ENCODE measurements at places on chromosomes 6 and 20.

GRCh38 chr6:152636021-152636608, 1.0 kb downstream of the SYNE1 start:
- DNase-seq = peak; percentile 48

DNA sequence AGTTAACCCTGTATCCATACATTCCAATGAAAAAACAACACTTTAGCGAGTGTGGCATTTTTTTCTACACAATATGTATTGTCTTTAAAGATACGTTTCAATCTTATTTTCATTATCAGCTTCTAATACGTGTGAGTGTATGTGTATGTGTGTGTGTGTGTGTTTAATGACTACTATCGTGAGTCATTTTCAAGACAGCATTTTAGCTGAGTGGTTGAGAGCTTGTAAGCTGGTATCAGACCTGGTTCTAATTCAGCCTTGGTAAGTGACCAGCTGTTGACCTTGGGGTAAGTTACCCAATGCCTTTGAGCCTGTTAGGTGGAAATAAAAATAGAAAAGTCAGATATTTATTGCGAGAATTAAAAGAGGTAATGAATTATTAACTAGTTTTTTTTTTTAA, 320.0 kb upstream of the NT5E start:
- no peak for DNase-seq

DNA sequence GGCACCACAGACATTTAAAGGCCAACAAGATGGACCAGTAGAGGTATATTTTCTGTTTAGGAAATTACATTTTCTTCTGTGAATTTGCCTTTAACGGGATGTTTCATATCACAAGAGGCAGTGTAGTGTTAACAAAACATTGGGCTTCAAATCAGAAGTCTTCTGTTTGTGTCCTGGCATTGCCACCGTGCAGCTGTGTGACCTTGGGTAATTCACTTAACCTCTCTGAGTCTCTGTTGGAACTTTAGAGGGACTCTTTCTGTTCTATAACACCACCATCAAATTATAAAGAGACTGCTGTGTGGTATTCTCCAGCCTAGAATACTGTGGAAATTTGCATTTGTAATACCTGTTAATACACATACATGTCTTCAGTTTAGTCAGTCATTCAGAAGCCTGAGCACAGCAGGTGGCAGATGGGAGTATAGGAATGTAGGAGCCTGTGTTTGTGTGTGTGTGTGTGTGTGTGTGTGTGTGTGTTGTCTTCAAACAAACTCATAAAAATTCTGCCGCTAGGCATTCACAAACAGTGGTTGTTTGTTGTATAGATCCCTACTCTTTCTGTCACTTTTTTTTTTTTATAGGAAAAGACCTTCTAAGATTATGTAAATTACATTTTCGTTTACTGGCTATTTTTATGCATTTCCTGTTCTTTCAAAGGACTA, 22.6 kb downstream of the UST start:
- DNase-seq = no peak

- DNase-seq = no peak
Measured at GRCh38 chr6:12223383-12223782, 66.8 kb upstream of the EDN1 start.

GRCh38 chr6:30007132-30007764, 53.8 kb upstream of the POLR1H start:
- peak; percentile 85 for DNase-seq

DNA sequence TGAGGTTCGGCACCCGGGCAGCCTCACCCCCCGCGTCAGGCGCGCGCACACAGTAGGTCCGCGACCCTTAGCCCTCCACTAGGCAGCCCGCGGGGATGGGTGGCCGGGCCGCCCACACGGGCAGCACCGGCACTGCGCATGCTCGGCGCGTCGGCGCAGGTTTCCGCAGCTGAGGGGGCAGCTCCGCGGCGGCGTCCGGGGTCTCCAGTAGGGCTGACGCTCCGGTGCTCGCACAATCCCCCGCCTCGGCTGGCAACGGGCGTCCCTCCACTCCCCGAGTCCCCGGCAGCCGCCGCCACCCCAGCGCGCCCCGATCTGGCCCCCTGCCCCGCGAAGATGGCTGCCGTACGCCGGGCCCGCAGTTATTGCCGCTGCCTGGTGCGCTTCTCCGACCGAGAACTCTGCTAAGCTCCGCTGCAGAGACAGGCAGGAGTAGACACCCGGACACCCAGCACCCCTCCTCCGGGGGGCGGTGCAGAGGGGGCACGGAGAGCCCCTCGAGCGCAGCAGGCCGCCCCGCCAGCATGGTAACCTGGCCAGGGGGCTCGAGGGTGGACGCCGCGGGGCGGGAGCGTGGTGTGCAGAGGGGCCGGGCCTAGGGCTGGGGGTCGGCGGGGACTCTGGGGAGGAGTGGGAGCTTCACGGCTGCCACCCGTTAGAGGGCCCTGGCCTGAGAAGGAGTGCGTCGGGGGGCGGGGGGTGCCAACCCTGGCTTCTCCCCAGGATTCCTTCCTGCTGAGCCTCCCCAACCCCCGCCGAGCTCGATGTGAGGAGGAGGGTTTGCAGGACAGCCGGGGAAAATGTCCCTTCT, at the start of gene FBXO9:
Gene FBXO9 (plus strand): TSS at position 139 of the 811 bp plus-strand sequence. CDS start 386 bp downstream, at position 525.
- DNase-seq = peak; percentile 72

DNA sequence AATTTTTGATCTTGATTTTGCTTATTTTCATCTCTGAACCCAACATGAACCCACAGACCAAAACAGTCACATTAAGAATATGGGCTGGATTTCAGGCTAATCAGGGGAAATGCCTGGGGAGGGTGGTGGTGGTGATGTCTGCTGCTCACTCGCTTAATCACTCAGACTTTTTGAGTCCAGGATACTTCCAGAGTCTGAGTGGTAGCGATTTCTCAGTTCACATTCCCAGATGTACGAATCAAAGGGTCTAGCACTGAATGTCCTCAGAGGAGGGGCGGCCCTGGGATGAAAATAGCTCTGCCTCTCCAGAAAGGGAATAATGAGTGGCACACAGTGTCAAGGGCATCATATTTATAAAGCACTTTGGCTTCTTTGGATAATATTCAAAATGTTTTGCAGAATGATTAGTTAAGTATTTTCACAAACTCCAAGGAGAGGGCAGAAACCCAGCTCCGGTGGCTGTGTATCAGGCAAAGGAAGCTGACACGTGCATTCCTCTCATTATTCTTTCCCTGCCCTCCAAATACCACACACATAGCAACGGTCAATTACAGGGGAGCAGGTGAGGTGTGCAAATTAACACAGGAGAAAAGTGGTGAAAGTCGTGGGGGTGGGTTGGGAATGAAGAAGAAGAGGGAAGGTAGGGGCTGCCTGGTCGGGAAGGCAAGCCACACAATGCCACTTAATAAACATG, 345.2 kb upstream of the RSPO3 start:
- no peak for DNase-seq

- no peak for DNase-seq
Measured at GRCh38 chr6:15349379-15349778, 103.5 kb downstream of the JARID2 start.

DNA sequence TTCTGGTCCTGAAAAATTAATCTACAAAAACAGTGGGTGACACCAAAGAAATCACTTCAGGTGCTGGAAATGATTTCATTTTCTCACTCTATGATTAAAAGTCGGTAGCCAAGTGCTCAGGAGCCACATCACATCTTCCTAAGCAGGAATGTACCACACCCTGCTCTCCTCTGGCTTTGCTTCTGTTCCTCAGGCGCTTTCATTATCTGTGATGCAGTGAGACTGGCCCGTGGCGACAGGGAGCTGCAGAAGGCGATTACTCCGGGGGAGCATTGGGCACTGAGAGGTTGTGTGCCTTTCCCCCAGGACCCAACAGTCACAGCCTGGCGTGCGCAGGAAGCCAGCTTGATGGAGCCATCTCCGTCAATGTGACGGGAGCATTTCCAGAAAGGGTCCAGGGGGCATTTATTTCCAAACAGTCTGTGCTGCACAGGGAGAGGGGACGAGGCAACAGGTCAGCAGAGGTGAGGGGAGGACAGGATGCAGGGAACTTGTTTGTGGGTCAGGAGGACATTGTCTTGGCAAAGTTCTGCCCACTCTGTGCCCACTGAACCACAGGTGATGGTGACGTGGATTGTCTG, 5.6 kb upstream of the ZNF831 start:
- DNase-seq = no peak

DNA sequence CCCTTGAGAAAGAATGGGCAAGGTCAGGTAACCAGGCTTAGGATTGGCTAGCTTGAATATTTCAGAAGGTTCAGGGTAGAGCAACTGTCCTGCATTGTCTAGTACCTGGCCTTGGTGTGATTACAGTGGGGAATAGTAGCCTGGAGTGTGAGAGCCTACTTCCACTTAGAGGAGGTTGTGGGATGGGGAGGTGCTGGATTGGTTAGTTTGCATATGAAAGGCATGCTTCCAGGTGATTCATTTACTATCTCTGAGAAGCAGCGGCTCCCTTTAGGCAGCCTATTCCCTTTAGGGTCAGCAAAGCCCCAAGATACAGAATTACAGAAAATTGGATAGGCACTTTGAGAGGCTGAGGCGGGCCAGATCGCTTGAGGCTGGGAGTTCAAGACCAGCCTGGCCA, 25.0 kb upstream of the SCGN start:
- peak; percentile 66 for DNase-seq

- DNase-seq = no peak
Measured at GRCh38 chr6:2917801-2918445, 14.8 kb upstream of the SERPINB9 start.

DNA sequence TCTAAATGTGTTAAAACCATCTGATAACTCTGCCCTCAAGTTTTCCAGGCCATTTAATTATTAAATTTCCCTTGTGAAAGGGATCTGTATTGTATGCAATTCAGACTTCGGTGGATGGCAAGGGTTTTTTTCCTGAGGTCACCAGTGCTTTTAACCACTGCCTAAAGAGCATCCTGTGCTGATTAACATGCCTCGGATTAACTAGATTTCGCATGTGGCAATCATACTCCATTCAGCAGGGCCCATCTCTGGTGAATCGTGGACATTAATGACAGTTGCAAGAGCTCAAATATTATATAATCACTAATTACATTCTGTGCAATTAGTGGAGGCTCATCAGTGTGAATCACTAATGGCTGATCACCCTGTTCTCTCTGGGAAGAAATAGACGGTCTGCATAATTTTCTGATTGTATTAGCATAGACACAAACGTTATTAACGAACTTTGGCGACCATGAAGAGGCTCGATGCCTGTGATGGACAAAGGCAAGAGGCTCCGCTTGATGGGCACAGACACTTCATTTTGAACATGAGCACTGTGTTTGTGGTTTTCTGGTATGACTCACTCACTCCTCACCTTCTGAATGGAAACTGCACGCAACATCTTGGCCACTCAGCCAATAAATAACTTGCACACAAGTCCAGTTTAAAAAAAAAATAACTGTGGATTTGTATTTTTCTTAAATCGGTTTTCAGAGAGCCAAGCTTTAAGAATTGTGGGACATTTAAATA, 31.4 kb downstream of the LINC00237 start:
- no peak for DNase-seq

GRCh38 chr6:145562771-145563615, 172.3 kb downstream of the EPM2A start:
- DNase-seq = no peak

DNA sequence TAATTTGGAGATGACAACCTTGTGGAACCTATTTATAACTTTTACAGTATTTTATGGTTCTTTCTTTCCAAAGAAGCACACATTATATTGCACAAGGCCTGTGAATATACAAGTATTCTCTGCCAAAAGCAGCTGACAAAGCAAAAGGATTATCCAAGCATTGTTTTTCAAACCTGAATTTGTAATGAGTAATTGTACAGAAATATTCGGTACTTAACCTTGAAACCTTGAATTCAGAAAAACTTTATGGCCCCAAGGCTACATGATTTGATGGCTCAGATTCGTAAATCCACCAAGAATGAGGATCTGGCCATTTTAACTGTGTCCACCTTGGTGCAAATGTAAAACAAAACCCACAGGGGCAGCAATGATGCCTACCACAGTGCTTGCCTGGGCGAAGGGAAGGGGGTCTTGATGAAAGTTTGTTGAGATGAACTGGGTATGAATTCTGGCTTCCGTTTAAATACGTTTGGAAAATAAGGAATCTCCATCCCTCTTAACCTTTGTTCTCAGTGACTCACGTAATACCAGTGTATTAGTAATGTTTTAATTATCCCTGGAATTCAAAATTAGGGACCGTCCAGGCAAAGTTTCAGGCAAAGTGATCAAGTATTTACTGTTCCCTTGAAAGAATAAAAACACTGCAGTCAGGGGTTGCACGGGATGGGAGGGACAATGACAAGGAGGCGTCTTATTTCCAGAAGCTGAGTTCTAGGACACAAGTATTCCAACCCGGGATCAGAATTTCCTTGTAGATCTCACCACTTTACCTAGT, 2.7 kb upstream of the RBM24 start:
- no peak for DNase-seq

- peak; percentile 50 for DNase-seq
Measured at GRCh38 chr6:54992789-54993188, 146.2 kb downstream of the FAM83B start.

- no peak for DNase-seq
Measured at GRCh38 chr6:32218167-32218566, 5.7 kb downstream of the NOTCH4 start.

GRCh38 chr6:15252195-15252594, 6.3 kb downstream of the JARID2 start:
- no peak for DNase-seq

DNA sequence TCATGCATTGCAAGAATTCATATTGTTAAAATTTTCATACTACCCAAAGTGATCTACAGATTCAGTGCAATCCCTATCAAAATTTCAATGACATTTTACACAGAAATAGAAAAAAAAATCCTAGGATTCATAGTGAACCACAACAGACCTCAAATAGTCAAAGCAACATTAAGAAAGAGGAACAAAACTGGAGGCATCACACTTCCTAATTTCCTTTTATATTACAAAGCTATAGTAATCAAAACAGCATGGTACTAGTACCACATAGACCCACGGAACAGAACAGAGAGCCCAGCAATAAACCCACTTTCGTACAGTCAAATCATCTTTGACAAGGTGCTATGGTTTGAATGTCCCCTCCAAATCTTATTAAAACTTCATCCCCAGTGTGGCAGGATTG, 39.7 kb downstream of the NTSR1 start:
- no peak for DNase-seq

- no peak for DNase-seq
Measured at GRCh38 chr6:10410207-10411050, 4.4 kb downstream of the TFAP2A start.

- no peak for DNase-seq
Measured at GRCh38 chr6:139625081-139625939, 250.9 kb upstream of the CITED2 start.

DNA sequence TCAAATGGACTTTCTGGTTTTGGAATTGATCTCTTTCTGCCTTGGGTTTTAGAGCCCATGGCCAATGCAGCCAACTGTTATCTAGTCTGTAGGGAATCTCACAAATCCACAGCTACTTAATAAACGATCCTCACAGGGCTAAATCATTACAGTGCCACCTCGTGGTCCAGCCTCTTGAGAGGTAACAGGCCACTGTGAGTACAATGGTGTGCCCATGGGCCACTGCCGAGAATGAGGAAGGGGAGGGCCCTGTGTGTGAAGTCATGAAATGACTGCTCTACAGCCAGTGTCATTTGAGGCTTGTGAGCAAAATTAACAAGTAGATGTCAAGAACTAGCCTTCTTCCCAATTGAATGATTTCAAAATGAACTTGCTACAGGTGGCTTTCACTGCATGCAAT, 54.3 kb upstream of the GMPR start:
- peak; percentile 68 for DNase-seq
